ENCODE measurements at places on chromosomes 13 and 19.
A peak's percentile ranks its signal among the peaks of the same experiment; 100 is the strongest.

DNA sequence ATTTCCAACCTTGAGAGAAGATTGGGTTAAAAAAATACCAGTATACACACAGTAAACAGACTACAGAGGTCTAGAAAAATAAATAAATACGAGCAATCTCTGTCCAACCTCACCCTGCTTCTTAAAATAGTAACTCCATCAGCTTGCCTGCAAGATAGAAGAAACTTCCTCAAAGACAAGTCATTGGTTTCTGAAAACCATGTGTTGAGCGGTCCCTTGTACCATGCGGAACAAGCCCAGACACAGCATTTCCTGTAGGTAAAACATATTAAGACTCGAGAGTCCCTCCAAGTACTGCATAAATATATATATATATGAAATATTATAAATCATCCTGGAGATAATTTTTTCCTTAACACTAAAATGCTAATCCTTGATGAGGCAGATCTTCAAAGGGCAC, 157.4 kb downstream of the MZT1 start:
- DNase-seq: no peak

DNA sequence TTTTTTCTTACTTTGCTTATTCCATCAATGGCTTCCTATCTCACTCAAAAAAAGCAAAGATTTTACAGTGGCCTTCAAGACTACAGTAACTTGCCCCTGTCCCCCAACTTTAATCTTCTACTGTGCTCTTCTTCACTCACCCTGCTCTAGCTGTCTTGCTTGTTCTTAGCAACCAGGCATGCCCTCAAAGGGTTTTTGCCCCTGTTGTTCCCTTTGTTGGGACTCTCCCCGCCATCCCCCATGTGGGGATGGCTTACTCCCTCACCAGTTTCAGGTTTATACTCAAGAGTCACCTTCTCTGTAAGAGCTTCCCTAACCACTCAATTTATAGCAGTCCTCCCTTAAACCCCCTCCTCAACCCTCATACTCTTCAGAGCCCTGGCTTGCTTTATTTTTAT, 5.4 kb downstream of the MTMR6 start:
- no peak for DNase-seq

DNA sequence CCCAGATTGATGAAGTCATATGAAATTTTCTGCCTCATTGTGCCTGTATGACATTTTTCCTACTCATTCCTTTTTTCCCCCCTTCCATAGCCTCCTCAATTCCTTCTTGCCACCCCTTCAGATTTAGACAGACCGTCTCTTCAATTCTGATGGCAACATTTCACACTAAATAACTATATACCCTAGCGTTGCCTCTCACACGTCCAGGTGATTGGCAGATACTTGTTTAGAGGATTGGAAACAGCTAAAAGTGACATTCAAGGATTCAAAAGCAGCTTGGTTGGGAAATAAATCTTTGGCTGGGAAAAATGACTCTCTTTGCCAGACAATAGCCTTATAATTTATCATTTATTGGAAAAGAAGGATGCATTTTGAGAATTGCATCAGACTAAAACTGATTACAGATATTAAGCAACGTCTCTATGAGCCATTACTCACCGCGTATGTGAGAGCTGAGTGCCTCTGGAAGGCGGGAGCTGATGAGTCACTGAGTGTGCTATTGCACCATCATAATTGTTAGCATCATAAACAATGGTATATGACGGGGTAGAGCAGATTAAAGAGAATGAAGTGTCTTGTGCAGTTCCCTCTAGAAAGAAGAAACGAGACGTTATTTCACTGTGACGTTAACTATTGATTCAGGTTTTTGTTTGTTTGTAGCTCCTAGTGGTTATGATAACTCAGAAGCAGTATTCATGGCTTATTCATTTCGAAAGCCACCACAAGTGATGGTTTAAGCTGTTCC, 61.1 kb upstream of the FAM216B start:
- no peak for DNase-seq

GRCh38 chr13:105956921-105957320, 578.5 kb downstream of the EFNB2 start:
- DNase-seq: no peak

GRCh38 chr13:77508959-77509620, 26.4 kb upstream of the SCEL start:
- DNase-seq: no peak

DNA sequence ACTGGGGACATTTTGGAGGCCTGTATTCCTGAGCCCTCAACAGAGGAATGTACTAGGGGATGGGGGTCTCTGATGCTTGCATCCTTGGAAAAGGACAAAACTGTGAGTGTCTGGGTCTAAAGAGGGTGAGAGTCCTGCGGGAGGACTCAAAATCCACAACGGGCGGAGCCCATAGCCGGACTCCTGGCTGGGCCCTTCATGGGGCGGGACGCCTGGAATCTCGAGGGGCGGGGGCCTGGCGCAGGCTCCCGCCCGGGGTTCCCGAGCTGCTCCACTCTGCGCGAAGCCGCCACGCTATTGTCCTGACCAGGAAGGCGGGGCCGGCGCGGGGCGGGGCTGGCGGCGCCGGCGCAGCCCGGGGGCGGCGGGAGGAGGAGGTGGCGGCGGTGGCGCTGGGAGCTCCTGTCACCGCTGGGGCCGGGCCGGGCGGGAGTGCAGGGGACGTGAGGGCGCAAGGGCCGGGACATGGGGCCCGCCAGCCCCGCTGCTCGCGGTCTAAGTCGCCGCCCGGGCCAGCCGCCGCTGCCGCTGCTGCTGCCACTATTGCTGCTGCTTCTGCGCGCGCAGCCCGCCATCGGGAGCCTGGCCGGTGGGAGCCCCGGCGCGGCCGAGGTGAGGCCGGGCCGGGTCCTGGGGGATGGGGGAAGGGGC, at the start of gene APLP1:
TSS of gene APLP1 (plus strand) at position 403 of the 651 bp plus-strand sequence. CDS start at position 466, 63 bp downstream.
- peak; percentile 85 for DNase-seq

DNA sequence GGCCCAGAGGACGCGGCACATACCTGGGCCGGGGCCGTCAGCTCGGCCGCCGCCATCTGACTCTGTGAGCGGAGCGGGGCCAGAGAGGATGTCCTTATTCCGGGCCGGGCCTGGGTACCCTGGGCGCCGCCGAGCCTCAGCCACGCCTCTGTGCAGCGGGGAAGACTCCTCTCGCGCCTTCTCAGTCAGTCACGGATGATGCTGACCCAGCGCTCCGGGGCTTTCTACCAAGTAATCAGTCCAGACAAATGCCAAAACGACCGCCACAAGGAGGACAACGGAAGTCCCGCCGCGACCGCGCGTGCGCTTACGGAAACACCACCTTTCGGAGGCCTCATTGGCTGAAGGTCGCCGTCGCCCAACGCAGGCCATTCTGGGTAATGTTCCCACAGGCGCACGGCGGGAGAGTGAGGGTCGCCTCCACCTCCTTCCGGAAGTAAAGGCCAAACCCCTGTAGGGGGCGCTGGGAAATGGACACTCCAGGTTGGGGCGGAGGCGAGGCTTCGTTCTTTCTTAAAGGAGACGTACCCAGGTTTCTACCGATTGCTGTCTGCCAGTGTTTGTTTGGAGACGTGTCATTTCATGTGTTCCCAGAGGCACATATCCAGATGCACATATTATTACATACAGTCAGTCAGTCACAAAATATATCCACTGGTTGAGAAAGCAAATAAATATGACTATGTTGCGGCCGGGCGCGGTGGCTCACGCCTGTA, at the start of gene ZNF256:
TSS of gene ZNF256 (minus strand) at position 288 of the 716 bp plus-strand sequence. CDS start at position 56, 232 bp downstream.
- DNase-seq: peak; percentile 96

GRCh38 chr19:5934774-5935472, 20.9 kb downstream of the CAPS start:
- no peak for DNase-seq

DNA sequence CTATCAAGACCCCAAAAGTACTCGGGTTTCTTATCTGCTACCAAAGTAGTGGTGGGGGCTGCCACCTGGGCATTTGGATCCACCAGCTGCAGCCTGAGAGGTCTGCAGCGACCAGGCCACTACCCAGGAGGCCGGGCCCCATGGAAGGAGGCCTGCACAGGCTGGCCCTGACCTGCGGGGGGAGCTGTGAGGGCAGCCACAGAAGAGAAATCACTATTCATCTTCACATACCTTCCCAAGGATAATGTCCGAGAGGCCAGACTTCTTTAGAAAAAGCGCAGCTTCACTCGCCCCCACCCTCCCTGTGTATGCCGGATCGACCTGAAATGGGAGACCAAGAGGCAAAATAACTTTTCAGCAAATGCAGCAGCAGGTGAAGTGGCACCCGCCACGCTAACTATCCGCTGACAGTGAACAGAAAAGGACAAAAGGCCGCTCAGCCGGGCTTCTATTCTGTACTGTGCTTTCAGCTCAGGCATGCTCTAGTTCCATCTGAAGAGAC, 30.1 kb downstream of the EPS15L1 start:
- DNase-seq: no peak

DNA sequence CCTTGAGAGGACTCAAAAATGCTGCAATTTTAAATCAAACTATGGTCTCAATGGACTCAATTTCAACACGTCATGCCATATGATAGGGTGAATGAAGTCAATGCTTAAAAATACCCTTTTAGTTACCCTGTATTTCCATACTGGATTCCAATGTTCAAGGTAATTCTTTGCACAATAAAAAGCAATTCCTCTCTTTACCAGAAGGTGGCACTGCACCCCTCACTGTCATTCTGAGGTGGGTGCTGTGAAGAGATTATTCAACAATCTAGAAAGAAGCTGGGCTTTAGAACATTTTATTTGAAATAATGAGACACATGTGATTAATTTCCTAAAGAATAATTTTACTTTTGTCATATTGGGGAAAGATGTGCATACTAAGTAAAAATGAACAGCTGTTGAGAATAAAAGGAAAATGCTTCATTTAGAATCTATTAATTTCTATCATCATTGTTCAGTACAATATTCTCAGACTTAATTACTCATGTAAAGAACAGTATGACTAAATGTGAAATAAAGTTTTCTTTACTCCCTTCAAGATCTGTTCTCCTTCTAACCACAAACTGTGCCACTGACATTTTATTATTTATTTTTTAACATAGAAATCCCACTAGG, 789.1 kb downstream of the GPC5 start:
- DNase-seq: no peak

- DNase-seq: no peak
Measured at GRCh38 chr19:29672319-29672932, 7.2 kb downstream of the PLEKHF1 start.

- no peak for DNase-seq
Measured at GRCh38 chr13:37306778-37307544, 201.5 kb upstream of the CSNK1A1L start.

DNA sequence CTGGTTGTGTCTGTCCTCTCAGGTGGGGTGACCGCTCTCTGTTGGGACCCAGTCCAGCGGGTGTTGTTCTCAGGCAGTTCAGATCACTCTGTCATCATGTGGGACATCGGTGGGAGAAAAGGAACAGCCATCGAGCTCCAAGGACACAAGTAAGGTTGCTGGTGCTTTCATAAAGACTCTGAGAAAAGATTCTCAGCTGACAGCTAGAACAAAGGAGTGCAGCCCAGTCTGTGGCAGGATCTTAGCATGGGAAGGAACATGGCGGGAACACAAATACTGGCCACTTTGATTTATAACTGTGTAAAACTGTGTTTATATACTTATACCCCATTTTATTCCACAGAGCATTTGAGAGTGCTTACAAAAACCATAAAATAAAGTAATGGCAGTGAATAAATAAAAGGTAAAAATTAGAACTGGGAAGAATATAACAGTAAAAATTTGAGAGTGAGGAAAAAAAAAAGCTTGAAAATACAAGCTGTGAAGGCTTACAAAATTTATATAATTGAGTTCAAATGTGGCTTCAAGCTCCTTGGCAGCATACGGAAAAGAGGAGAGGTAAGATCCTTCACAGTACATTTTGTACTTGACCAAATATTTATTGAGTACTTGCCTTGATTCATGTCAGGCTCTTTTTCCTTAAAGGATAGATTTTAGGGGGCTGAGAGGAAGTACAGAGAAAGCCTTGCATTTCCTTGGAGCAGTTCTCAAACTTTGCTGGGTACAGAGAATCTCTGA, 64.8 kb downstream of the DHRS12 start:
- no peak for DNase-seq

- DNase-seq: no peak
Measured at GRCh38 chr13:99227331-99227900, 26.8 kb downstream of the UBAC2 start.

DNA sequence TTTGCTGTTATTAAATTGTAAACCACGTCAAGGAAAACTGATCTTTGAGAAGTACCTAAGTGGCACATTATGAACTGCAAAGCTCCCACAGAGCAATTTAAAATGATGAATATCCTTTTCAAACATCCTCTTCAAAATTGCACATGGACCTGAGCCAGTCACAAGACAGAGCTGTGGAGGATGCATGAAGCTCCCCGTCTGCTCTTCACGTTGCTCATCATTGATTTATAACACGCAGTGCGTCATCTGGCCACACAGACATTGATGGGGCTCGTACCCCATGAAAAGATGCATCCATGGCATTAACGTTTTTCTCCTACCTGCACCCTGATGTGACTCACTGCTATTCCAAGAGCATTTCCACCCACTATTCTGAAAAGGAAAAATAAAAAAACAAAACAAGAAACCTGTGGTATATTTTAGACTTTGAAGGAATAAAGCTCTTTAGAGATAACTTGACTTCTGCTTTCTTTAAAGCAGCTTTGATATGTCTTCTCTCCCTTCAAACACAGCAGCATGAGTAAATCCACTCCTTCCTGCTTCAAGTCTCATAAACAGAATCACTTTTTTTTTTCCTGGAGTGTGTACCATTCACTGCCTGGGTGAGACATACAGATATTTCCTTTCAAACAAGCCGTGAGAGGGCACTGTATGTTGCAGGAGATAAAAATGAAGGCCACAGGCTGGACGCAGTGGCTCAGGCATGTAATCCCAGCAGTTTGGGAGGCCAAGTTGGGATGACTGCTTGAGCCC, 7.2 kb upstream of the SERTM1 start:
- DNase-seq: no peak

All from nucleus accumbens (tissue), 56 donors.